Smooth muscle cell of trachea (primary cell): ENCODE measurements at places on chromosomes 5 and 9. TPM values are rescaled to one million over a fixed set of nuclear protein-coding genes. Genes with fewer than 3 reads are reported as not detected.

TSLP gene
- total RNA-seq = 5.7 and 6.5 TPM in 2 replicates

CDH10 gene
- total RNA-seq = under 0.01 and 0.83 TPM in 2 replicates

ZNF189 gene
- total RNA-seq = 17.4 and 24.4 TPM in 2 replicates

ENTR1 gene
- total RNA-seq = 25.6 and 37.7 TPM in 2 replicates

SPATA31A1 gene
- total RNA-seq = not detected in 2 replicates
